T-helper 17 cell (primary cell): ENCODE measurements at places on chromosomes 1 and 21. TPM values are rescaled to one million over a fixed set of nuclear protein-coding genes. Genes with fewer than 3 reads are reported as not detected.

Gene KPRP
- not detected for total RNA-seq

- peaks cover 50% of the 10 kb centered on the region for H3K4me1 ChIP-seq
- H3K36me3 ChIP-seq, result no peaks in the 10 kb centered on the region
- DNase-seq, result peak; percentile 34
- H3K4me3 ChIP-seq, result peak overlapping the region; percentile 60
- H3K27ac ChIP-seq, result peak overlapping the region; percentile 99
Measured at GRCh38 chr1:32984455-32985171, 20.0 kb upstream of the RNF19B start.

- no peak overlapping the region for H3K4me3 ChIP-seq
- H3K27ac ChIP-seq, result no peak overlapping the region
- H3K27me3 ChIP-seq, result peaks cover 7% of the 10 kb centered on the region
- no peak for DNase-seq
- H3K4me1 ChIP-seq, result peaks cover 19% of the 10 kb centered on the region
- H3K36me3 ChIP-seq, result no peaks in the 10 kb centered on the region
Measured at GRCh38 chr1:58983633-58984245, 199.9 kb upstream of the JUN start.

- peaks cover 5% of the 10 kb centered on the region for H3K36me3 ChIP-seq
- no peak for DNase-seq
- H3K27ac ChIP-seq, result no peak overlapping the region
- H3K27me3 ChIP-seq, result no peaks in the 10 kb centered on the region
- H3K4me3 ChIP-seq, result peak overlapping the region; percentile 21
- peaks cover 20% of the 10 kb centered on the region for H3K4me1 ChIP-seq
Measured at GRCh38 chr1:25816112-25816718, 3.5 kb upstream of the MTFR1L start.

Gene GBP6
- total RNA-seq, result 0.17 TPM
